ENCODE measurements at places on chromosomes 5 and 9. TPM values are rescaled to one million over a fixed set of nuclear protein-coding genes. Genes with fewer than 3 reads are reported as not detected.

The TSSK1B gene
- not detected for total RNA-seq

The CARTPT gene
- not detected for total RNA-seq

The ROR2 gene
- total RNA-seq = 0.17 TPM

The ZNF169 gene
- total RNA-seq = 22.3 TPM

The KIF4B gene
- not detected for total RNA-seq

The SLC25A2 gene
- 0.91 TPM for total RNA-seq

- no peaks in the 10 kb centered on the region for H3K36me3 ChIP-seq
- H3K27me3 ChIP-seq = no peaks in the 10 kb centered on the region
- DNase-seq = no peak
Observed at GRCh38 chr9:117868594-117868993, 164.4 kb downstream of the TLR4 start.

DNA sequence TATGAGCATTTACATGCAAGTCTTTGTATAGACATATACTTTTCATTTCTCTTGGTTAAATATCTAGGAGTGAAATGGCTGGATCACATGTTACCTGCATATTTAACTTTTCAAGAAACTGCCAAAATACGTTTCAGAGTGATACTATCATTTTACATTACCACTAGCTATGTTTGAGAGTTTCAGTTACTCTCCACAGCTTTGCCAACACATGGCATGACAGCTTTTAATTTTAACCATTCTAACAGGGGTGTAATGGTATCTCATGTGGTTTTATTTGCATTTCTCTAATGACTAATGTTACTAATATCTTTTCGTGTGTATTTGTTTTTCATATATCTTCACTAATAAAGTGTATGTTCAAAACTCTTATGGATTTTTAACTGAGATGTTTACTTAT is 99.8 kb downstream of the DTWD2 start:
- H3K27me3 ChIP-seq = no peaks in the 10 kb centered on the region
- H3K4me3 ChIP-seq = no peak overlapping the region
- no peaks in the 10 kb centered on the region for H3K36me3 ChIP-seq
- H3K4me1 ChIP-seq = no peaks in the 10 kb centered on the region

- DNase-seq = no peak
- H3K27ac ChIP-seq = no peak overlapping the region
- no peaks in the 10 kb centered on the region for H3K4me1 ChIP-seq
Observed at GRCh38 chr5:144036476-144036875, 134.0 kb downstream of the YIPF5 start.

DNA sequence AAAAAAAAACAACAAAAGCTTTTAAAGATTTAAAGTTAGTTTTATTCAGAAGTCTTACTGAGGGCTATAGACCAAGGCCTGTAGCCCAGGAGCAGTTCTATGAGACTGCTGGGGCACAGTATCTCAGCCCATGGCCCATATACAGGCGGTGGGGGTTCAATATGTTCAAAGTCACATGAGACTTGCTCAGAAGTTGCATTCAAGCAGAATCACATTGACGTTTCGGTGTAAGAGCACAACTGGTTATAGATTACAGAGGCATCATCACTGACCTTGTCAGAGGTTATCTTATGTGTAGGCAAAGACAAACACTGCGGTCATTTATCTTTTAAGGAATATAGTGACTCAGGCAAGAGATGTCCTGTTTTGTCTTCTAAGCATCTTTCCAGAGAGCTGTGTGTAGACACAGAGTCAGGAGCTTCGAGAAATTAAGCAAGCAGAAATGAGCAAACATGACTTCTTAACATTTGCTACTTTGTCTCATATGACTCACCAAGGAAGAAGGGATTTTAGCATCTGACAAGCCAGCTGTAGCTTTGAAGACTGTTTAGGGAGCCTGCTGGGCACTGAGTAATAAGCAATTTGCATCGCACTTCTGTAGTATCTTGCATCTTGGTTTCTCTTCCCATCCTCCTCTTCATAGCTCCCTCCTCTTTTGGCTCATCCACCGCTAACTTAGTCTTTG is 12.9 kb upstream of the F2RL1 start:
- no peaks in the 10 kb centered on the region for H3K4me1 ChIP-seq
- no peak for DNase-seq
- H3K27ac ChIP-seq = no peak overlapping the region
- no peaks in the 10 kb centered on the region for H3K27me3 ChIP-seq
- no peaks in the 10 kb centered on the region for H3K36me3 ChIP-seq
- no peak overlapping the region for H3K4me3 ChIP-seq

DNA sequence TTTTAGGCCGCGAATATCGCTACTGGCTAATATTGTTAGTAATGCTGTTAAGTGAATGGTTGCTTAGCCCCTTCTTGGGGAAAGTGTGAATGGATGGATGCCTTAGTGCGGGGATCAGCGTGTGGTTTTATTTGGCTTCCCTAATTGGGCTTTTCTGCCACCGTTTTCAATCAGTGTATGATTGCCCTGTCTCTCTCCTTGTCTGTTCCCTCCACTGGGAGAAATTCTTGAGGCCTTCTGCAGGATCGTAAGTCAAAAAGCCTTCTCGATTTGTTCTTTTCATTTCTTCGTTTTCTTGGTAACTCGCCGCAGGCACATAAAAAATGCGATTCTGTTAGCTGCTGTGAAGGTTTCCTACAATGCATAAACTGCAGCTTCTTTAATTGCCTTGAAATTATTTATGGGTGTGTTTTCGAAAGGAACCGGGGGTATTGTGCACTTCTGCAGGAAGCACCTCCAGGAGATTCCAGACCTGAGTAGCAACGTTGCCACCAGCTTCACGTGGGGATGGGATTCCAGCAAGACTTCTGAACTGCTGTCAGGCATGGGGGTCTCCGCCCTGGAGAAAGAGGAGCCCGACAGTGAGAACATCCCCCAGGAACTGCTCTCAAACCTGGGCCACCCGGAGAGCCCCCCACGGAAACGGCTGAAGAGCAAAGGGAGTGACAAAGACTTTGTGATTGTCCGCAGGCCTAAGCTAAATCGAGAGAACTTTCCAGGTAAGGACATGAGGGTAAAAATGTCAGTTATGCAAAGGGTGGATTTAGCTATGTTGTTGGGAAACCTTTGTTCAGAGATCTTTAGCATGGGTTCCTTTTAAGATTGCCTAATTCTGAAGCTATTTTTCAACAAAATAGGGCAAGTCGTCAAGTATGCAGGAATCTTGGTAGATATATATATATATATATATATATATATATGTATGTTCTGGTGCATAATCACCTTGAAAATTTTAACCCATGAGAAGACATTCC is 700 bp downstream of the SKP2 start:
- H3K27ac ChIP-seq = peak overlapping the region; percentile 71
- peak overlapping the region; percentile 90 for H3K4me3 ChIP-seq
- no peaks in the 10 kb centered on the region for H3K27me3 ChIP-seq
- peaks cover 5% of the 10 kb centered on the region for H3K36me3 ChIP-seq
- H3K4me1 ChIP-seq = peaks cover 55% of the 10 kb centered on the region

GRCh38 chr5:133878236-133878555 is 90.2 kb downstream of the C5orf15 start:
- no peaks in the 10 kb centered on the region for H3K36me3 ChIP-seq
- H3K4me1 ChIP-seq = no peaks in the 10 kb centered on the region
- no peak for DNase-seq
- no peak overlapping the region for H3K4me3 ChIP-seq

- peak; percentile 9 for DNase-seq
- no peak overlapping the region for H3K27ac ChIP-seq
- no peaks in the 10 kb centered on the region for H3K27me3 ChIP-seq
- H3K4me3 ChIP-seq = no peak overlapping the region
- H3K36me3 ChIP-seq = no peaks in the 10 kb centered on the region
Observed at GRCh38 chr5:151298063-151298855, 5.3 kb downstream of the SLC36A3 start.

DNA sequence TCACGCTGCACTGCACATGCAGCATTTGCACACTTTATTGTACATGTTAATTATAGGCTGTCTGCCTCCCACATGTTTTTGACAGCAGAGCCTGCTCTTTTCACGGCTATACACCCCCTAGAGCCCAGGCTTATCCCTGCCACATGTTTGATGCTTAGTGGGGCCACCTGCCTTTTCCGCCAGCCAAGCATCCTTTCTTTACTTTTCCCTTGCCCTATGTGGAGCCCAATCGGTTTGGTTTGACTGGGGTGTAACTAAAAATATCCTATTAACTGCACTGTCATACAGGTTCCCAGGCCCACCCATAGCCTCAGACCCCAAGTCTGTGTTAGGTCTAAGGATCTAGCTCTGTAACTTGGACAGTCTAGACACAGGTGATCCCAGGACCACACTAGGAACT is 18.9 kb upstream of the S1PR3 start:
- DNase-seq = no peak
- no peak overlapping the region for H3K4me3 ChIP-seq
- no peaks in the 10 kb centered on the region for H3K36me3 ChIP-seq
- H3K27ac ChIP-seq = no peak overlapping the region
- H3K4me1 ChIP-seq = no peaks in the 10 kb centered on the region
- no peaks in the 10 kb centered on the region for H3K27me3 ChIP-seq

DNA sequence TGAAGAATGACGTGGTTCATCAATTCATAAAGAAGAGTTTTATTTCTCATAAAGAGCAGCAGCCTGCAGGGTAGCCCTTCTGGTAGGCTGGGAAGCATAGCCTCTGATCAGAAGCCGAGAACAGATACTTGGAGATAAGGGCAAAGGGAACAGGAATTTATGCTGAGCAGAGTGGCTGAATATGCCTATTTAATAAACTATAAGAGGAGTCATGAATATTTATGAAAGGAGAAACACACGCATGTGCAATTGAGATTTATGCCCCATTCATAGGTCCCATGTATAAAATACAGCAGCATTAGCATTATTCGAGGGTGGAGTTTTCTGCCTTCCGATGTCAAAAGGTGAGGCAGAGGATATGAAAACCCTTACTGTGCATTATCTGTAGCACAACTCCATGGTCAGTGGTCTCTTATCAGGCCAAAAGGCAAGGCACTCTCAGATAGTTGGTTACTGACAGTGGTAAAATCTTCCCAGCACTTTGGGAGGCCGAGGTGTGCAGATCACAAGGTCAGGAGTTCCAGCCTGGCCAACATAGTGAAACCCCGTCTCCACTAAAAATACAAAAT is 569.1 kb downstream of the ACTL7B start:
- no peak for DNase-seq
- no peaks in the 10 kb centered on the region for H3K27me3 ChIP-seq
- H3K4me1 ChIP-seq = no peaks in the 10 kb centered on the region
- H3K4me3 ChIP-seq = no peak overlapping the region

DNA sequence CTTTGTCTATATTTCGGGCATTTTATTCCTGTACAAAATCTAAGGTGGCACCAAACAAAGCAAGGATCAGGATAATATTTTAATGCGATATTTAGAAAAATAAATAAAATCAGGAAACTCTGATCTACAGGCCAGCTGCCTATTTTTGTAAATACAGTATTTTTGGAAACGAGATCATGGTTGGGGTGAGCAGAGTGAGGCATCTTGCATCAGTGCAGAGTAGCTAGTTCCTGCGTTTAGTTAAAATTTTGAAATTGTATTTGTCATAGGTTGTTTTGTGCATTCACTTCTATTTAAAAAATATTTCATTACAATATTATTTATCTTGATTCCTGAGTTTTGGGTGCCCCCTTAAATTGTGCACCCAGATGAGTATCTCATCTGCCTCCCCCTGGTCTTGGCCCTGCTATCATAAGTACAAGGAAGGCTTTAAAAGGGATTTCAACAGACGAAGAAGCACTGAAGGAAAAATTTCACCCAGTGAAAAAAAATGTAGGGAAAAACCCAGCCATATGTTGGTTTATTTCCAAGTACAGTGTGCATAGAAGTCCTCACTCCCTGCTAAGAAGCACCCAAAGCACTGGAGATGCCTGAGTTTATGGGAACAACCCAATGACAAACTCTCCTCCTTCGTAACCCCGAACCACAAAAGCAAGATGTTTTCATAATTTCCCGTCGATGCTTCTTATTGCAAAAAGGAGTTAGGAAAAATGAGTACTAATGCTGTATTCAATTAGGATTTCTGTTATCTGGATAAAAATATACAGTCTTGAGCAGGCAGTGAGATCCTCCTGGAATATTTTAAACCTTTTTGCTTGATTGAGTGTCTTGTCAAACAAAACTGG is 304.7 kb upstream of the CLINT1 start:
- no peak overlapping the region for H3K27ac ChIP-seq
- H3K4me1 ChIP-seq = no peaks in the 10 kb centered on the region
- no peaks in the 10 kb centered on the region for H3K36me3 ChIP-seq

DNA sequence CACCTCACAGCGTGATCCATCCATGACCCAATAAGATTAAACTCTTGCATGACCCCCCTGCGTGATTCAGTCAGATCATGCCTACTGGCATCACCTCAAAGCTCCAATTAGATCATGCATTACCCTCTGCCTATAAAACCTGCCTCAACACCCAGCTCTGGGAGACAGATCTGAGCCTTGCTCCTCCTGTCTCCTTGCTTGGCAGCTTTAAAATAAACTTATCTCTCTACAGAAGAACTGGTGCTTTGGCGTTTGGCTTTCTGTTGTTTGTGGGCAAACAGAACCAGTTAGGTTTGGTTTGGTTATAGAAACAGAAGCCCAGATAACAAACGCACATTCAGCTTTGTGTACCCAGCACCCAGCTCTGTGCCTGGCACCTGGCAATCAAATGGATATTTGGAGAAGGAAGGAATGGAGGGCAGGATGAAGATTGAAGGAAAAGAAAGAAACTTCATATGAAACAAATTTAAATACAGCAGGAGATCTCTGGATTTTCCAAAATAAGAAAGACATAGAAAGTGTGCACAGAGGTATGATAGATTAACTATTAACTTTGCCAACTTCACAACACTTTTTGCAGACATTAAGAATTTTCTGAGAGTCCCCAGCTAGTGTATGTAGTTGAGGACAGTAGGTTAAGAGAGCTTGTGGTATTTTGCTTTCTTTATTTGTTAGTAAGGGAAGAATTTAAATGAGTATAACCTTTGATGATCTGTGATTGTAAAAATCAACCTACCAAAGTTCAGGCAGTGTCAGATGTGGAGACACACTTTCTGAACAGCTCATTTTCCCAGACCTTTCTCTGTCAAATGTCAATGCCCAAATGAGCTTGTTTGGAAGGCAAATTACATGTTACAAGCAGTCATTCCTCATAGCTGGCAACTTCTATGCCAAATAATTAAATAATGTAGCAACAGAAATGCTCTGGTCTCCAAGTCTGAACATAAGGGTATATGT is 102.1 kb upstream of the ASTN2 start:
- no peak overlapping the region for H3K4me3 ChIP-seq
- H3K36me3 ChIP-seq = no peaks in the 10 kb centered on the region
- H3K27me3 ChIP-seq = no peaks in the 10 kb centered on the region

- no peaks in the 10 kb centered on the region for H3K27me3 ChIP-seq
- peaks cover 4% of the 10 kb centered on the region for H3K4me1 ChIP-seq
- no peak overlapping the region for H3K27ac ChIP-seq
- peaks cover 21% of the 10 kb centered on the region for H3K36me3 ChIP-seq
Observed at GRCh38 chr9:136720251-136720897, 8.0 kb downstream of the DIPK1B start.

- no peak overlapping the region for H3K4me3 ChIP-seq
- no peaks in the 10 kb centered on the region for H3K36me3 ChIP-seq
Observed at GRCh38 chr5:124134941-124135340, 611.5 kb downstream of the ZNF608 start.
